NCI-H1092 (cell line): ENCODE measurements at places on chromosomes 2 and 18.
A peak's percentile ranks its signal among the peaks of the same experiment; 100 is the strongest.

GRCh38 chr2:210756855-210757254 is 200.5 kb downstream of the CPS1 start:
- no peak for DNase-seq

DNA sequence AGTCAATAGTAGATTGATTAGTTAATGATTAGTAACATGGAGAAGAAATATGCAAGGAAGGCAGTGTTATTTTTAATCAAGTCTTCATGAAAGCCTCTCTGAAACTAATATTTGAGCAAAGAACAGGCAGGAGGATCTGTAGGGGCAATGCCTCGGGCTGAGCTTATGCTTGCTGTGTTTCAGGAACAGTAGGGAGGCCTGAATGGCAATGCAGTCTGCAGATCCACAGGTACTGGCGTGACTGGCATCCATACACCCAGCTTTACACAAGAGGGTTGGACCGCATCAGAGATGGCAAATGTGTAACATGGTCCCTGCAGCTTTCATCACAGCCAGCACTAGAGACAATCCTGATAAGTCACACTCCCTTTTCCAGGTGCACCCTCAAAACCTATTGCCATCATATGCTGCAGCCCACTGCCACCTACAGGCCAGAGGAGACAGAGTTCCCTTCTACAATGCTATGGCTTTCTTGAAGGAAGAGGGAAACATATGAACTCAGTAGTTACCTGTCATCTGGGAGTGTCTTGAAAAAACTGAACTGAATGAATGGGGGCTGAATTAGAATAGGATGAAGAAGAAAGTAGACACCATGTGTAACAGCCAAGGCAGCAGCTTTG is 582.4 kb upstream of the RAB6C start:
- peak; percentile 9 for DNase-seq

GRCh38 chr2:199777916-199778315 is 73.1 kb downstream of the FTCDNL1 start:
- no peak for DNase-seq

- DNase-seq = no peak
Measured at GRCh38 chr2:86223140-86223926, 24.1 kb downstream of the MRPL35 start.

DNA sequence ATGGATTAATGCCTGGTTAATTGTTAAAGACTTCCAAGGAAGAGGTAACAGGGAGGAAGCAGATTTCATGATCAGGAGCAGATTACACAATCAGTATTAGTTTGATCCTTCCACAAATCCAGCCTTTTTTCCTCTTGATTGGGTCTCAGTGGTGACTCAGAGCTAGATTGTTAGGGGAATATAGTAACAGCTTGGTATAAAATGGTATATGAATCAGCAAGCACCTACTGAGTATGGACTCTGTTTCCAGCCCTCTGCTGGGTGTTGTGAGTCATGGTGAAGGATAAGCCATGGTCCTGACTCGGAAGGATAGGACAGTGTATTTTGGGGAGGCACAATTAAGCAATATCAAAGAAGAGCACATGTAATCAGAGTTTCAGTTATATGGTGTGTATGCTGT is 272.4 kb upstream of the DPP10 start:
- no peak for DNase-seq
